Activated naive CD4-positive, alpha-beta T cell treated with anti-CD3 and anti-CD28 coated beads, Interleukin-2, amount 50 U/mL, for 72 hours (primary cell): ENCODE measurements at places on chromosomes 16 and 17. TPM values are rescaled to one million over a fixed set of nuclear protein-coding genes. Genes with fewer than 3 reads are reported as not detected.

TCAP gene
- 3.0 TPM for total RNA-seq

MT1A gene
- 1.0 TPM for total RNA-seq

NUPR1 gene
- not detected for total RNA-seq

NKD1 gene
- 2.1 TPM for total RNA-seq

FOXC2 gene
- not detected for total RNA-seq

KRTAP3-3 gene
- not detected for total RNA-seq

ITGAL gene
- 297 TPM for total RNA-seq

TPSG1 gene
- total RNA-seq, result not detected

KRT27 gene
- total RNA-seq, result not detected

- DNase-seq, result no peak
These were observed 144.3 kb downstream of the MAP2K6 start for GRCh38 chr17:69558796-69559195.

DNA sequence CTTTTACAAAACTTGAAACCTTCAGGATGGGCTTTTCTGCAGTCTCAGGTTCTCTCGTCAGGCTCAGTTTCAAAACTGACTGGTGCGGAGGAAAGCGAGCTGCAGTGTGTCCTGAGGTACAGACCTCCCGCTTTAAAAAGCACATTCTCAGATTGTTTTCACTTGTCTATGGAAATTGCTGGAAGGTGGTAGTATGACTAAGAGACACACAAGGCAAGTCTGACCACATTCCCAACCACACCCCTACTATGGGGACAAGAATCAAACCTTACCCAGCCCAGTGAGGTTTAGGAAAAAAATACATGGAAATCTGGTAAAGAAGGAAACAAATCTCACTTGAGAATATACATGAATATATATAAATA is 18.2 kb downstream of the SRP68 start:
- no peak for DNase-seq

DNA sequence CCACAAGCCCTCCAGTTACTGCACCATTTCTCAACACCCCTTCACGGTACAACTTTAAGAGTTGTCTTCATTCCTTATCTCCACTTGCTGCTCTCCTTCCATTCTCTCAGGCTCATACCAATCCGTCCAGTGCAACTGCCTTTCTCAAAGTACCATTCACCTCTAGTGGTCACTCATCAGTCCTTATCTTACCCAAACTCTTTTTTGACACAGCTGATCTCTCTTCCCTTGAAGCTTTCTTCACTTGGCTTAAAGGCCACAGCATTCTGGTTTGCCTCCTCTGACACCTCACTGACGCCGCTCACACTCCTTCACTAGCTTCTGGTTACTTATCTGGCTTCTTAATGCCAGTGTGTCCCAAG is 24.9 kb downstream of the UBE2G1 start:
- DNase-seq, result no peak

DNA sequence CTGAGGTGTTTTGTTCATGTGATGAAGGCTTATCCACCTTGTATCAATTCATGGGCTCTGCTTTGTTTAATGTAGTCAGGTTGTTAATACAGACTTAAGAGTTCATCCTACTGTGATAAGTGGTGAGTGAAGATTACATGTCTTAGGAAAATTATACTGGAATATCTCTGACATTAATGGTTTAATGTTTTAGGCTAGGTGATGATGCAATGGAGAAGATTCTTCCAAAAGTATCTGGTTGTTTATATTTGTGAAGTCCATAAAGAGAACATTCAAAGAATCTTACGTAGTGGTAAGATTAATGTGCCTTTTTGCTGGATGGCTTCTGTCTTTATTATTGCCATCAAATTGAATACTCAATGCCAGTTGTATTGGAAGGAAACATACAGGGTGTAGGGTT is 236.4 kb downstream of the BCAS3 start:
- no peak for DNase-seq

DNA sequence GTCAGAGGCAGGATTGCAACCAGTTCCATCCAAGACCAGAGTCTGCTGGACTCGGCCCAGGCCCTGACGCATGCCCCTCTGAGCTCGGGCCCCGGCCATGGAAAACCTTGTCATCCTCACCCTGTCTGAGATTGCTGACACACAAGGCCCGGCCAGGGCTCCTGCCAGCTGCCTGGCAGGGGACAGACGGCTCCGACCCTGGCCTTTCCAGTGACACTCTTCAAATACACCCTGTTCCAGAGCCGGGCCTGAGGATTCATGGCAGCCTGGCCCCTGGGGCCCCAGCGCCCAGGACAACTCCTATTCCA is 3.2 kb upstream of the PABPN1L start:
- no peak for DNase-seq

DNA sequence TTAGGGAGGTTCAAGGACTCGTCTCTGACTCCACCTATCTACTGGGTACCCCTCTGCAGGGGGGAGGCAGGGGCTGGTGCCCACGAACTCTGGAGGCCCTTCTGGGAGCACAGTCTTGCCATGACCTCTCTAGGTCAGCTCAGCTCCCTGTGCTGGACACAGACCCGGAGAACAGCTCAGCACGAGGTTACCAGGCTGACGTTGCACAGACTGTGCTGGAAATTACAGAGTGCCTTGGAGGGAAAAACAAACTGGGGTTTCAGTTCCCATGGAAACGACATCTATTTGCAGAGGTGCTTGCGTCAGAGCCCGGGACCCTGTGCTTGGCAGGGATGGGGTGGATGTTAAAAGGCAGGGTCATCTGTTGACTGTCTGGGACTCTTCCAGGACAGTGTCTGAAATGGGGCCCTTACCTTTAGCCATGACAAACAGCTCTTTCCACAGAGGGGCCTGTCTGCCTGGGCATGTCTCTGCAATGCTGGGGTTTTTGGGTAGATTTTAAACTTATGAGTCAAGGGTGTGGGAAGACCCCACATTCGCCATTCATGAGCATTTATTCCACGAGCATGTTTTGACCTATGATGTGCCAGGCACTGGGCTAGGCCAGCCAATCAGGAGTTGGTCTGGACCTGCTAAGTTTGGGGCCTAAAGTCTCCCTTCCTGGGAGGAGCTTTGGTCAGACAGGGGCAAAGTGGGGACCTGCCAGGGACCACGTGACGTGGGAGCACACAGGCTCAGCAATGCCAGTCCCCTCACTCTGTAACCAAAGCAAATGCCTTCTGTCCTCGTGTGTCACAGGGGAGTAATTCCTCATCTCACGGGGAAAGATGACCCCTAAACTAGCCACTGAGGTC is 22.5 kb downstream of the CCR7 start:
- DNase-seq, result peak; percentile 94

DNA sequence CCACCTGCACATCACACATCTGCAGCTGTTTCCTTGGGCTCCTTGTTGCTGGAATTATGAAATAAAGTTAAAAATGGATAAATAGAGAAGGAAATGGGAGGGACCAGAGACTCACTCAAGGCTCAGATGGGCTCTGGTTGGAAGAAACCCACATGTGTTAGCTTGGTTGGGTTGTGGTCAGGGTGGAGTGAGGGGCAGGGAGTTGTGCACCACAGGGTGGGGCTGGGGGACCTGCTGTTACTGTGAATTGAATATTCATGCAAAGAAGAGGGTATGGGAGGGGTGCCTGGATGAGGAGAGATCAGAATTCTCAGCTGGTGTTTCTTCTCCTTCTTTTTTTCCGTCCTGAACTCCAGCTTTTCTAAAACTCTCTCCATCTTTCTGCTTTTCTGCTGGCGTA is 320.7 kb downstream of the MAP2K4 start:
- DNase-seq, result no peak

- no peak for DNase-seq
These were observed 140.9 kb downstream of the UTP18 start for GRCh38 chr17:51401279-51401678.

GRCh38 chr17:33225509-33225908 is 67.6 kb downstream of the ASIC2 start:
- no peak for DNase-seq

DNA sequence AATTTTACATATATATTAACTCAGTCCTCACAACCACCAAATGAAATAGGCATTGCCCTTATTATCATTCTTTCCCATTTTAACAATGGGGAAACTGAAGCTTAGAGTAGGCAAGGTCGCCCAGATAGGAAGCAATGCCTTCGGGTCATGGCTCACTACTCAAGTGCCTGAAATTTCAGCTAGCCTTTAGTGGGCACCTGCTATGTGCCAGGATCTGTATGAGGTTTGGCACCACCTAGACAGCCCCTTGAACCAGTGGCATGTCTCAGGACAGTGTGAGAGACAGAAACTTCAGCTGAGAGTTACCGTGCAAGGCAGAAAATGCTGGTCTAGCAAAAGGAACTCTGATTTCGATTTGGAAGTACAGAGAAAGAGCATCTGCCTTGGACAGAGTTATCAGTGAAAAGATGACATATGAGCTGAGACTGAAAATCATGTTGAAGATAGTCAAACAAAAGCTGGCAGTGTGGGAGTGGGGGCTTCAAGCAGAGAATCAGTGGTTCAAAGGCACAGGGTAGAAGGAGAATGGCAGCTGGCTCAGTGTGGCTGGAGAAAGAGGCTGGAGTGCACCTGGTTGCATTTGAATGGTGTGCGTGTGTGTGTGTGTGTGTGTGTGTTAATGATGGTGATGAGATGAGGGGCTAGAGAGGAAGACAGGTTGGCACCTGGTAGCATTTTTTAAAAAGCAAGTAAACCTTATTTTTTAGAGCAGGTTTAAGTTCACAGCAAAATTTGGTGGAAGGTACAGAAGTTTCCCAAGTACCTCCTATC is 29.1 kb downstream of the CDH13 start:
- DNase-seq, result no peak

DNA sequence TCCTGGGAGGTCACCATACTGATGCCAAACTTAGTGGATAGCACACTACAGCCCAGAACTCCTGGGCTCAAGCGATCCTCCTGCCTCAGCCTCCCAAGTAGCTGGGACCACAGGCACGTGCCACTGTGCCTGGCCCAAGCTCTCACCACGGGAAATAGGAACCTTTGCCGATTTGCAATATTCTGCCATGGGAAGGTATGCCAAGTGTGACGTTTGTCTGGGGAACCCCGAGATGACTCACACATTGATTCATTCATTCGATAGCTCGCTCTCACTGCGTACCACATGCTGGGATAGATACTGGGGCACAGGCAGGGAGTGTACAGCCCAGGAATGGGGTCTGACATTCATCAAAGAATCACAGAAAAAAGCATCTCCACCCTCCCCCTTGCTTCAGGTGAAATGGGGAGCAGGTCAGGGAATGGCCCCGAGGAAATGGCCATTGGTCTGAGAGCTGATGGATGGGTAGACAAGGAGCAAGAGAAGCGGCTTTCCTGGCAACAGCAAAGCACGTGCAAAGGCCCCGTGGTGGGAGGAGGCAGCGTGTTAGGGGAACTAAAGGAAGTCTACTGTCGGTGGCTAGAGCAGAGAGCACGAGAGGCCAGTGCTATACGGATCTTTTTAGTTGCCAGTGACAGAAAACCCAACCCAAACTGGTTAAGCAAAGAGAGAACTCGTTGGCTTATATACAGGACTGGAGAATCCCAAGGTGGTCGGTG is 44.1 kb downstream of the DNAH17 start:
- no peak for DNase-seq

- DNase-seq, result no peak
These were observed 277.7 kb downstream of the HS3ST3A1 start for GRCh38 chr17:13323990-13324389.

DNA sequence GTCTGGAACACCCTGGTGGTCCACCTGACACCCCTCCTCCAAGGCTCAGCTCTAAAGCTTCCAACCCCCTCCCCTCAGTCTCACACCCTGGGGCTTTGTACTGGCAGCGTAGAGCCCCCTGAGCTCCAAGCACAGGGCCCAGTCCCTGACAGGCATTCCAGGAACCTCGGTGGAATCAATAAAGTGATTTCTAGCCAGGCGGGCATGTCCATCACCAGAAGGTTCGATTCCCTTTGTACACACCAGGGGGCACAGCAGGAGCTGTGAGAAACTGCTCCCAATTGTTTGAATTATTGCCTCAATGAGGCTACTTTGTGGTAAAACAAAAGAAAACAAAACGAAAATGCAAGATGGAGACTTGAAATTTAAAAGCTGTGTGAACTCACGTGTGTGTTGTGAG is 51.8 kb downstream of the SMPD3 start:
- DNase-seq, result peak; percentile 38

- peak; percentile 36 for DNase-seq
These were observed 668 bp upstream of the UNK start for GRCh38 chr17:75783803-75784472.

GRCh38 chr17:66372182-66372581 is 69.8 kb downstream of the PRKCA start:
- no peak for DNase-seq

- no peak for DNase-seq
These were observed 18.4 kb downstream of the CYB5D2 start for GRCh38 chr17:4161192-4161966.
